Left renal pelvis (tissue), 4 donors: ENCODE measurements at places on chromosomes 3 and 15. TPM values are rescaled to one million over a fixed set of nuclear protein-coding genes. Genes with fewer than 3 reads are reported as not detected.

The PLSCR2 gene
- 1.1 TPM for polyA plus RNA-seq

The CHST2 gene
- 28.4 TPM for polyA plus RNA-seq

The SLC35G2 gene
- polyA plus RNA-seq = 6.6 TPM

The USP3 gene
- polyA plus RNA-seq = 40.7 TPM

The TMEM207 gene
- 13.4 TPM for polyA plus RNA-seq

The GLDN gene
- polyA plus RNA-seq = 0.14 TPM

The COLQ gene
- polyA plus RNA-seq = 10.2 TPM

DNA sequence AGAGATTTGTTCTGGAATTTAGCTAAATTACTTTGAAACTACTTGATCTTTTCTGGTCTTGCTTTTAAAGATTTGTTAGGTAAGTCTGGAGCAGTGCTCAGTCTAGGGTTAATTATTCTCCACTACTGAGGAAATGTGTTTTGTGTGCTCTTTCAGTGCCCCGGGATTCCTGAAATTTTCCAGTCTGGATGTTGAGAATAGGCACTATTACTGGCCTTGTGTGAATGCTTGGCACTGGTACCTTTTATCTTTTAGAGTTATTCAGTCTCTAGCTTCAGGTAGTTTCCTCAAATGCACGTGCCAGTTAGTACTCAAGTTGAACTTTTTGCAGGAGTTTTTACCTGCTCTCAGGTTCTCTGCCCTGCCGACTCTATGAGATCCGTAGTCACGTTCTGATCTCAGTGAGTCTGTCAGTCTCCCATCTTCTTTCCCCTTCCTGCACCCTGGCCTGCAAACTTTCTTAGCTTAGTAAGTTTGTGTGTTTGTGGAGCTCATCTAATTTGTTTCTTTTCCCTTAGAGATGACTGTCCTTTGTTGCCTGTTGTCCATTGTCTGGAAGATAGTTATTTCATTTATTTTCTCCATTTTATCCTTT is 39.5 kb downstream of the TCF12 start:
- no peak for DNase-seq

- DNase-seq = no peak
Measured at GRCh38 chr15:58438956-58439355, 7.2 kb downstream of the LIPC start.

GRCh38 chr15:76303909-76304308 is 7.4 kb downstream of the ETFA start:
- DNase-seq = no peak

DNA sequence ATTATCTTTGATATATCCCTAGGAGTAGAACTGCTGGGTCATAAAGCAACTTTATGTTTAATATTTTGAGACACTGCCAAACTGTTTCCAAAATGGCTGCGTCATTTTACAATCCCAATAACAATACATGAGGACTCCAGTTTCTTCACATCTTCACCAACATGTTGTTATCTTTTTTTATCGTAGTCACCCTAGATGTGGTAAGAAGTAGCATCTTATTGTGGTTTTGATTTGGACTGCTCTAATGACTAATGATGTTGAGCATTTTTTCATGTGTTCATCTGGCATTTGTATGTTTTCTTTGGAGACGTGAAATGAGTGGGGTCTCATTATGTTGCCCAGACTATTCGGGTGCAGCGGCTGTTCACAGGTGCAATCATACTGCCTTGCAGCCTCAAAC is 83.8 kb downstream of the MAP4 start:
- DNase-seq = no peak

DNA sequence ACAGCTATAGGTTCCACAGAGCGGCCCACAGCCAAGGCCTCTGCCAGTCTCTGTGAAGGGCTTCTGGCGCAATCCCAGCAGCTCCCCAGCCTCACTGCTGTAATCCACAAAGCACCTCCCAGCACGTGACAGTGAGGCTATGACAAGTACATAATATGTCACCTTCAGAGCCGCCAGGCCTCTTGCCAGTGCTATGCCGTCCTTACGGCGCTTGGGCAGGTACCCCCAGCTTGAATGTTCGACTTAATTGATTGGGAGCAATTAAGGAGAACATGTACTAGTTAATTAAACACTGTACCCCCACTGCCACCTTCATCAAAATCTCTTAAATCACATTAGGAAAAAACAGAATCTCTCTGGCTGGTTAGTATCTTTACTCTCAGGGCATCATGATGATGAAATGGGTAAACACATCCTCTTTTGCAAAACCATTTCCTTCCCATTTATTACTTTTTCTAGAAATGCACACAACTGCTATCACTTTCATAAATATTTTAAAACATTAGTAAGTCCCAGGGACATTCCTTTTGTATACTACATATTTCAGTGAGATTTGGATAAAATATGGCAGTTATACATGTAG is 169.9 kb downstream of the XXYLT1 start:
- no peak for DNase-seq

GRCh38 chr3:186257866-186258265 is 104.2 kb downstream of the DGKG start:
- DNase-seq = no peak

- DNase-seq = no peak
Measured at GRCh38 chr15:71678191-71678590, 132.2 kb upstream of the NR2E3 start.

DNA sequence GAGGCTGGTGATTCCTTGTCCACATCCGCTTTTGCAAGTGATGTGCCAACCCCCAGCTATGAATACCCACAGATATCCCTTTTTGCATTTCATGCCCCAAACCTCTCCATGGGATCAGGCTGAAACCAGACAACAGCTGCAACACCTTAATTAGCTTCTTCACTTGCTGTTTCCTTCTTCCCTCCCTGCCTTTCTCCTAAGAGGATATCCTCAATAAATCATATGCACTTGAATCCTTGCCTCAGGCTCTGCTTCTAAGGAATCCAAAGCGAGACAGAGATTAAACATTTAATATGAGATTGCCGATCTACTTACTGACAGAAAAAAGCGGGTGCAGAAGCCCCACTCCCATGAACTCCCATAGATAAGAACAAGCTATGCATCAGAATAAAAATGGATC is 138.1 kb downstream of the CNTN6 start:
- no peak for DNase-seq

DNA sequence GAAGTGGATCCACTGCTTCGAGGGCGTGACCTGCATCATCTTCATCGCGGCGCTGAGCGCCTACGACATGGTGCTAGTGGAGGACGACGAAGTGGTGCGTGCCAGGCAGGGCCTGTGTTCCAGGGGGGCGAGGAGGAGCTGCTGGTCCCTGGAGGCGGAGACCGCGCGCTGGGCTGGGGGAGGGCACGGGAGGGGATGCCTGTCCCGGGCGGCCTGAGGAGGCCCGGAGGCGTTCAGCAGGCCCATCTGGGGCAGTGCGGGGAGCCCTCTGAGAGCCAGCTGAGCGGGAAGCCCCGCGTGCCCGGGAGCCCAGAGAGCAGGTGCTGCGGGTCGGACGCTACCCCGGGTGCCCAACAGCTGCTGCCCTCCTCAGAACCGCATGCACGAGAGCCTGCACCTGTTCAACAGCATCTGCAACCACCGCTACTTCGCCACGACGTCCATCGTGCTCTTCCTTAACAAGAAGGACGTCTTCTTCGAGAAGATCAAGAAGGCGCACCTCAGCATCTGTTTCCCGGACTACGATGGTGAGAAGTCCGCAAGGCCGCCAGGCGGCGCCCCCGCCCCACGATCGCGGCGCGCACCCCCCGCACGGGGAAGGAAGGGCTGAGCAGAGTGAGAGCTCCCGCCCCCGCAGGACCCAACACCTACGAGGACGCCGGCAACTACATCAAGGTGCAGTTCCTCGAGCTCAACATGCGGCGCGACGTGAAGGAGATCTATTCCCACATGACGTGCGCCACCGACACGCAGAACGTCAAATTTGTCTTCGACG is 2.9 kb downstream of the GNAT1 start:
- DNase-seq = peak; percentile 28

- DNase-seq = no peak
Measured at GRCh38 chr3:4982773-4983738, 3.8 kb downstream of the BHLHE40 start.

GRCh38 chr15:99126131-99126588 is 21.3 kb downstream of the SYNM start:
- no peak for DNase-seq

- no peak for DNase-seq
Measured at GRCh38 chr3:151248772-151249337, 29.5 kb downstream of the P2RY14 start.

GRCh38 chr3:186671051-186671450 is 5.2 kb downstream of the HRG start:
- no peak for DNase-seq

- DNase-seq = peak; percentile 33
Measured at GRCh38 chr3:65785065-65785645, 253.6 kb downstream of the MAGI1 start.

GRCh38 chr15:91816942-91817341 is 36.6 kb upstream of the SLCO3A1 start:
- no peak for DNase-seq

- no peak for DNase-seq
Measured at GRCh38 chr3:8507496-8507895, 5.9 kb downstream of the LMCD1 start.

DNA sequence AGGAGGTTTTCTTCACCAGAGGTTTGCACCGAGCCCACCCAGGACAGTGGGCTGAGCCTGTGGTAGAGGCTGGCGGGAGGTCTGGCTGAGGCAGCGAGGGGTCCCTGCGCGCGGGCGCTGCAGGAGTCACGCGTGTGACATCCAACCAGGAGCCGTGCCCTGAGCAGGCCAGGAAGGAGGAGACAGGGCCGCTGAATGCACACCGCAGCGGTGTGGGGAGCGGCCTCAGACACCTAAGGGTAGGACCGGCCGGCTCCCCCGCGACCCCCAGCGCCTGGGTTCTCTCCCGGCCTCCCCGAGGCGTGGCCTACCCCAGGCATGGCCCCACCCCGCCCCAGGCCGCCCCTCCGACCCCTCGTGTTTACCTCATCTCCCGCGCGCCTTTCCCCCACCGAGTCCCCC is 412 bp downstream of the SLC41A3 start:
- DNase-seq = no peak

DNA sequence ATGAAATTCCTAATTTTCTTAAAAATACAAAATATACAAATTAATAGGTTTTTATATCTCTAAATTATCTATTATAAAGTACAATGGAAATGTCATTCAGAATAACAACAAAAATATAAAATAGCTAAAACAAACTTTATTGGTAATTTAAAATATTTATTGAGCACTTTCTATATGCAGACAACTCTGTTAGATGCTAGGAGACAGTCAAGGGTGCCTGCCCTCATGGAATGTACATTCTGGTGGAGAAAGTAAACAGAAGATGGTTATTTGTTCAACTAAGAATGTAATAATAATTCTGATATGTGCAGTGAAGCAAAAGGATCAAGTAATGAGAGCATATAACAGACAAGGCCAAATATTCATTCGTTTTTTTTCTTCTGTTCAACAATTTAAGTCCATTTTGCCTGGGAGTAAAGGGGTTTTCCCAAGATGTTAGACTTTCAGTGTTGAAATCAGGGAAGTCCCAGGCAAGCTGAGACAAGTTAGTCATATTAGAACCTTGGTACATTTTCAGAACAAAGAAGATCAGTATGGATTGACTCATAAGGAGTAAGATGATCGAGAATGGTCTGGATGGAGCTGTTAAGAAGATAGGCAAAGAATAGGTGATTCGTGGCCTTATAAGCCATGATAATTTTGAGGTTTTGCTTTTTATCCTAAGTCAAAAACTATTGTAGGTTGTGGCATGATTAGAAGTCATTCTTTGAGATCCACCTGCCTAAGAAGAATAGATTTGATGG is 150.2 kb upstream of the MLF1 start:
- DNase-seq = no peak

- DNase-seq = no peak
Measured at GRCh38 chr3:62892951-62893350, 17.7 kb upstream of the CADPS start.

DNA sequence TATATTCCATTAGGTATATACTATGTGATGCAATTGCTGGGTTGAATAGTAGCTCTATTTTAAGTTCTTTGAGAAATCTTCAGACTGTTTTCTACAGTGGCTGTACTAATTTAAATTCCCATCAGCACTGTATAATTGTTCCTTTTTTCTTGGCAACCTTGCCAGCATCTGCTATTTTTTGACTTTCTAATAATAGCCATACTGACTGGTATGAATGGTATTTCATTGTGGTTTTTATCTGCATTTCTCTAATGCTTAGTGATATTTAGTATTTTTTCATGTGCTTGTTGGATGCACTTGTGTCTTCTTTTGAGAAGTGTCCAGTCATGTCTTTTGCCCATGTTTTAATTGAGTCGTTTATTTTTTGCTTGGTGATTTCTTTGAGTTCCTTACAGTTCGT is 145.1 kb upstream of the PLSCR5 start:
- DNase-seq = no peak

DNA sequence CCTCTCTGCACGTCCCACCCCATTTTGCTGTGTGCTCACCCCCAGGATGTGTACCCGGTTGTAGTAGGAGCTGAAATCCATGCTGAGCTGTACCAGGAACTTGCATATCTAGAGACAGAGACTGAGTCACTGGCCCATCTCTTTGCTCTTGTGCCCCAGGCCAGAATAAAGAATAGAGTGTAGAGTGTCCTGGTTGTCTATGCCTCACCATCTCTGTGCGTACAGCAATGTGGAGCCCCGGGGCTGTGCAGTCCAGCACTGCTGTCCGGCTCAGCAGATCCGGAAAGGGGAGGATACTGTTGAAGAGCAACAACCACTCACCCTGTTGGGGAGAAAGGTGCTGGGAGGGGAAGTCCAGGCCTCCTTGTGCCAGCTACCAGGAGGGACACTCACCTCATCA is 2.6 kb downstream of the DALRD3 start:
- DNase-seq = no peak

DNA sequence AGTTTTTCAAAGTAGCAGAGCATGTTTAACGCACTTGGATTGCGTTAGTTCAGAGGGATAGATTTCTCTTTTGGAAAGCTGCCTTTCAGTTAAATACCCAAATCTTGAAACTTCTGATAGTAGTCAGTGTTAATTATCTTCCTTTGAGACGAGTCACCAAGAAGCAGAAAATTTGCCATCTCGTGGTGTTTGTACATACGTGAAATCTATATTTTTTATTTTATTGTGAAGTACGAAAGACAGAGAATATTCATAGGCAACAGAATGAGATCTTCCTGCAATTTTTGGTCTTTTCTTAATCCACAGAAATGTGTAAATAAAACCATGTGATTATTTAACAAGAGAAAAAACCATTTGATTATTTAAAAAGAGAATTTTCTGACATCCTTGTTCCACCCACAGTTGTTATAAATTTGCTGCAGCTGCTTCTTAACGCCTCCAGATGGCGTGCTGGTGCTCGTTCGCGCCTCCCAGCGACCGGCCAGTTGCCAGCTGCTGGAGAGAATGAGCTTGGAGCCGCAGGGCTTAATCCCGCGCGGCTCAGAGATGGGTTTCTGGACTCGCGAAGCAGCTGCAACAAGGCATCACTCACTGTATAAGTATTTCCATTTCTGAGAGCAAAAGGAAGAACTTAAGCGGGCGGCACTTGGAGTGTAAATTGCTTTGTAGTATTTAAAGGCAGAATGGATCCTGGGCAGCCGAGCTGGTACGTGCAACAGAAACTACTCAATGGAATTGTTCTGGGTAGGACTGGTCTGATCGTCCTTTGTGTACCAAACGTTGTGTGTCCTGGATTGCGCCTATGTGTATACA is 10.5 kb upstream of the SLITRK3 start:
- no peak for DNase-seq
